ENCODE measurements at places on chromosomes 2 and 18. TPM values are rescaled to one million over a fixed set of nuclear protein-coding genes. Genes with fewer than 3 reads are reported as not detected.

Gene LIMS4
- total RNA-seq: 0.57 TPM

Gene CHRND
- not detected for total RNA-seq

Gene LOXHD1
- total RNA-seq: not detected

Gene ADRA2B
- total RNA-seq: 0.09 TPM

Gene MOGAT1
- total RNA-seq: not detected

Gene NAPG
- 9.8 TPM for total RNA-seq

Gene CIDEA
- not detected for total RNA-seq

Gene LIPG
- total RNA-seq: 0.21 TPM

Gene RFTN2
- total RNA-seq: not detected

Gene PPM1G
- 165 TPM for total RNA-seq

Gene MGAT4A
- total RNA-seq: 2.4 TPM

Gene DCAF17
- 8.6 TPM for total RNA-seq

Gene CIB4
- total RNA-seq: 0.38 TPM

Gene CXCR1
- total RNA-seq: not detected

Gene IL36RN
- 0.21 TPM for total RNA-seq

Gene LAMA1
- 0.06 TPM for total RNA-seq

Gene NT5DC4
- total RNA-seq: not detected

Gene CXXC1
- 50.9 TPM for total RNA-seq

Gene DNAH6
- total RNA-seq: 0.05 TPM

Gene ALLC
- total RNA-seq: not detected

Gene CFC1
- total RNA-seq: not detected

Gene CRYGD
- total RNA-seq: not detected

Gene SP5
- 0.06 TPM for total RNA-seq

Gene PDCD1
- total RNA-seq: not detected

Gene SCN7A
- not detected for total RNA-seq

Gene KCMF1
- total RNA-seq: 110 TPM

Gene FAHD2A
- total RNA-seq: 31.8 TPM

Gene PARD3B
- total RNA-seq: 1.1 TPM

Gene NGEF
- total RNA-seq: 20.3 TPM

Gene PROKR1
- total RNA-seq: not detected

Gene CDH20
- not detected for total RNA-seq

Gene CTDP1
- 16.4 TPM for total RNA-seq

Gene RBMS1
- total RNA-seq: 58.5 TPM

Gene SAG
- total RNA-seq: not detected

Gene TOGARAM2
- 0.29 TPM for total RNA-seq

Gene RBBP8
- total RNA-seq: 19.9 TPM

Gene ORMDL1
- 39.3 TPM for total RNA-seq

Gene MAPK4
- 0.20 TPM for total RNA-seq

Gene ENOSF1
- 26.3 TPM for total RNA-seq

Gene HOXD9
- 1.8 TPM for total RNA-seq

Gene CDH2
- 43.1 TPM for total RNA-seq

Measured in A549 treated with Mapracorat at 1 μM for 4 hours (cell line).